ENCODE measurements at places on chromosomes 11 and 22. TPM values are rescaled to one million over a fixed set of nuclear protein-coding genes. Genes with fewer than 3 reads are reported as not detected.

- no peak for DNase-seq
These were observed 427.5 kb upstream of the CCDC90B start for GRCh38 chr11:83713708-83714107.

Gene OAF
- 31.5 TPM for total RNA-seq

DNA sequence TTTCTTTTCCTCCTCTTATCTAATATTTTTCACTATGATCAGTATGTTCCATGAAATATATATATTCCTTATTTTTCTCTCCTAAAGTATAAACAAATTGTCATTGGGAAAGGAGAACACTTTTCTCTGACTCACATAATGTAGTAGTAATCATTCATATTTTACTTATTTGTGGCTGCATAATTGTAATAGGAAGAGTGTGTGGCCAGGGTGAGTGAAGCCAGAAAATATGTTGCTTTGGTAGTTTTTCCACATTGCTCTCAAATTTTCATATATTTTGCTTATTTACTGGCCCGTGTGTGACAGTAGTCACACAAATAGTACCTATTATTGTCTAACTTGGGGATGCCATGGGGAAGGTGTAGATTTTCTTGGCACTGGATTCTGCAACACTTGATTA, 172.1 kb downstream of the DYNC2H1 start:
- no peak for DNase-seq

- no peak for DNase-seq
These were observed 397.7 kb downstream of the TBC1D22A start for GRCh38 chr22:47160141-47160541.

Gene DERL3
- total RNA-seq: 1.7 TPM

GRCh38 chr11:36431429-36432092, 78.5 kb downstream of the TRAF6 start:
- DNase-seq: no peak

- no peak for DNase-seq
These were observed 79.5 kb downstream of the SC5D start for GRCh38 chr11:121372028-121372427.

Gene HORMAD2
- not detected for total RNA-seq

DNA sequence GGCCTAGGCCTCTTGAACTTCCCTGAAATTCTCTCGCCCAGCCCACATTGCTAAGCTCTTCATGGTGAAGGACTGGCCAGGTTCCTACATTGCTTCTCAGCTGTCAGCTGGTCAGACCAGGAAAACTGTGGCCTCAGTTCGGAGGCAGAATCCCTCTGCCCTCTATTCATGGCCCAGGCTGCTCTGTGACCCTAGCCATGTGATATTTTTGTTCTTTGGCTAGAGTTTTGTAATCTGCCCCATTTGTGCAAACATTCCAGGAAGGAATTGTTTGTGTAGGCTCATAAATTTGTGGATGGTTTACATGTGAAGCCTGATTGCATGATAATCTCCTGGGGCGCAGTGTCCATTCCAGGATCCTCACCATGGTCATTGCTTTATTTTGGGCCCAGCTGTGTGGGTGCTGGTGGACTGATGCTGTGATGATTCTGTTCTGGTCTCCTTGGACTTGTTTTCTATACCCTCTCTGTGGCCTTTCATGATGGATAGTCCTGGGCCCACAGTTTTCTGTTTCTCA, 149.1 kb upstream of the E2F8 start:
- no peak for DNase-seq

DNA sequence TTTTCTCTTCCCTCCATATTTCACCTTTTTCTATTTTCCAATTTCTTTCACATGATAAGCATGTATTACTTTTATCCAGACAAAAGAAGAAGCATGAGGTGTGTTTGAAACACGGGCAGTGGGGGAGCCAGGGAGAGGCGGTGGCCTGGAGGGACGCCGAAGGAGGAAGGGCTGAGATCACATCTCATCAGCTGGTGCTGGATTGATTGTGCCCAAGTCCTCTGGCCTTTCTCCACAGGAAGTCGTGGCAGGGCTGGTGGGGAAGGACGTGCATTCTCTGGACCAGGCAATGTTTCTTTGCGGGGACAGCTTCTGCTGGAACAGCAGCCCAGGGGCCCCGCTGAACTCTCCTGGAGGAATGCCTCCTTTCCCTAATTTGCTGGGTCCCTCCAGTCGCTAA, 82.9 kb downstream of the MIAT start:
- no peak for DNase-seq

- DNase-seq: no peak
These were observed 679.4 kb upstream of the KIRREL3 start for GRCh38 chr11:127679816-127680545.
